ENCODE measurements at places on chromosomes 12 and 14.

DNA sequence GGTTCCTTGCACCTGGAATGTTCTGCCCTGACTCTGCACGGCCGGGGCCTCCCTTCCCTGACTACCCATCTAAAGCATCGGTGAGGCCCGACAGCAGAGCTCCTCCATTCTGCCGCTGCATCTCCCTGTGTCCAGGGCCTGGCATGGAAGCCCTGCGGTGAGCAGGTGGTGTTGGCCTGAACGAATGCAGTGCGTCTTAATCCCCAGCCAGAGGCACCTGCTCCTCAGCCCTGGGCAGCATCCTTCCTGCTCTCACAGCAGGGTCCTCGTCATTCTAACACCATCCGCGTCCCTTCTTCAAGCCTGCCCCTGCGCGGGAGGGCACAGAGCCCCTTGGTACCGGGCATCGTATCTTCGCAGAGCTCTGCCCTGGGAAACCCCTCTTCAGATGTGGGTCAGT is 15.4 kb downstream of the BEGAIN start:
- no peak for DNase-seq

- no peak for DNase-seq
These were observed 7.9 kb downstream of the PFKM start for GRCh38 chr12:48126953-48127630.

- DNase-seq = no peak
These were observed 180.6 kb downstream of the TMEM132D start for GRCh38 chr12:129723260-129723659.

GRCh38 chr12:92470608-92471021 is 232.2 kb upstream of the PLEKHG7 start:
- DNase-seq = no peak
